T-cell (primary cell): ENCODE measurements at places on chromosomes 5 and 9. TPM values are rescaled to one million over a fixed set of nuclear protein-coding genes. Genes with fewer than 3 reads are reported as not detected.

The PAXX gene
- 127 TPM for total RNA-seq

DNA sequence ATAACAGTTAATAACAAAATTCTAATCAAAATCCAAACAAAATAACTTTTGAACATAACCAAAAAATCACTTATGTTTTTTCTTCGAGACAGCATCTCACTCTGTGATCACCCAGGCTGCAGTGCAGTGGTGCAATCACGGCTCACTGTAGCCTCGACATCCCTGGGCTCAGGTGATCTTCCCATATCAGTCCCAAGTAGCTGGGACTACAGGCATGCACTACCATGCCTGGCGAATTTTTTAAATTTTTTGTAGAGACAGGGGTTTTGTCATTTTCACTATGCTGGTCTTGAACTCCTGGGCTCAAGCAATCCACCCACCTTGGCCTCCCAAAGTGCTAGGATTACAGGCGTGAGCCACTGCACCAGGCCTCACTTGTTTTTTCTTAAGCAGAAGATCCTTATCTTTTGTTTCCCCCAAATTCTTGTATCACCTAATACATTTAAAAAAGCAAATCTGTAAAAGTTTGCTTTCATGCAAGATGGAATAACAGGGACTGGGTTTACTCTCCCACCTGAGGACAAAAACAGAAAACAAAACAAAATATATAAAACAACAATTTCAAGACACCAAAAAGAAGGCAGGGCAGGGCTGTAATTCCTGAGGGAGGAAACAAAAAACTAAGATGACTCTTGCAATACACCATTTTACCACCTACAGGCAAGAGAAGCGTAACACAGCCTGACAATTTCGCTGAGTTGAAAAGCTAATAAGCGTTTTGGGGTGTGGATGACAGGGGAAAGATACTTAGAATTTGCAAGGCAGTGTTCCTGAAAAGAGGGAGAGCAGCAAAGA is 71.4 kb downstream of the RAPGEF6 start:
- no peak for DNase-seq

GRCh38 chr9:109974143-109974917 is 194.3 kb downstream of the PALM2AKAP2 start:
- DNase-seq, result no peak

DNA sequence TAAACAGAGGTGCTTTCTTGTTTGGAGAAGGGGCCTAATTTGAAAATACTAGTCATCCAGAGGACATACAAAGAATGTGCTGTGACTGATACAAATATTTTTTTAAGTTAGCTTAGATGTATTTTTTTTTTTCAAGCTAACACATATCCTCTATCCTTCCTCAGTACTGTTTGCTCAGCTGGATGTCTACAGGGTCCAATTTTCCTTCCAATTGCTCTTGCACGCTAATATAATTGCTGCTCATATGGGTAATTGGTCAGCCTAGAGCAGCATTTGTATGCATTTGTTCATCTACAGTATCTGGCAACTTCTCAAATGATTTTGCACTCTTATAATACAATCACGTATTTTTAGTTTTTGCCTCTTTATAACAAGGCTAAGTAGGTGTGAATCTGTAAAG is 84.7 kb downstream of the ZDHHC21 start:
- no peak for DNase-seq

GRCh38 chr9:71384343-71384742 is 262.9 kb upstream of the TRPM3 start:
- DNase-seq, result no peak

DNA sequence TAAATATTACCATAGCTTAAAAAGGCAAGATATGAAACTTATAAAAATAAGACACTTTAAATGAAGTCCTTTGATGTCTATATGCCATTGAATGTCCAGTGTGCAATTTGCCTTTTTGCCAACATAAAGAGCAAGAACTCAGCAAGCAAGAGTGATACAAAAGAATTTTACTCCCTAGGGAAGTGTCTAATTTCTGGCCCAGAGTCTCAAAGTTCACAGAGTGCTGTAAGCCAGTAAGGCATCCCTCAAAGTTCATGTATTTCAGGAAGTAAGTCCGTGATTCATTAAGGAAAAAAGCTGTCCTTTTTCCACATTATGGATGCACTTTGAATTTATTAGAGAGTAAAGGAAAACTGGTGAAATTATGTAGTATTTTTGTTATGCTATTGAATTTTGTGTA is 185.2 kb downstream of the CCDC171 start:
- DNase-seq, result no peak

The PTRH1 gene
- 15.8 TPM for total RNA-seq

DNA sequence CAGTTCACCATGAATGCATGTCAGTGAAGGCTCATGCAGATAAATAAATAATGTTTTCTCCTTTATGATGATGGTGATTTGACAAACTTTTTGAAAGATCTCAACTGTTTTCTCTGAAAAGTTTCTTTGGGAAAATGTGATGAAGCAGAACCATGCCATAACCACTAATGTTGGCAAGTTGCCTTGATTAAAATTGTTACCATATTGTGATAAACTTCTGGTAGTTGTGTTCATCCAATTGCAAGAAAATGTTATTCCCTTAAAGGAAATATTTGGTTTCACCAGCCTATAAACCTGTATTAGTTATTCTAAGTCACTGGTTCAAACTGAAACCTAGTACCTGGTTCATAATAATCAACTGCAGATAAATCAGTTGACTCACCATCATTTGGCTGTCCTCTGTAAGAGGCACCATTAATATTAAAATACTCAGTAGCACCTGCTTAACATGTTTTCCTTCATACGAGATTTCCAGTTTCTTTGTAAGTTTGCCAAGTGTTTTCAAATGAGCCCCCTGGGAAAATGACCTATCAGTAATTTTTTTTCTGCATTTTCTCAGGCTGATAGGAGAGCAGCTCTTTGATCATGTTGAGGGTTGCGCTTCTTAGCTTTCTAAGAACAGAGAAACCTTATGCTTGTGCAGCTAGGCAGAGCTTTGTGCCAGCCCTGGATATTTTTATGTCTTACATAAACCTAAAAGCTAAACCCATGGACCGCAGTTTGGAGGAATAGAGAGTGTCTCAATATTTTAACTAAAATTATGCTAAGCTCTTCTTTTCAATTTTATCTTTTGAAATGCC is 88.0 kb downstream of the LURAP1L start:
- no peak for DNase-seq

- no peak for DNase-seq
Measured at GRCh38 chr9:99257723-99258389, 35.8 kb downstream of the SEC61B start.

The IFNA13 gene
- total RNA-seq, result not detected

- no peak for DNase-seq
Measured at GRCh38 chr9:87108661-87109060, 161.4 kb upstream of the GAS1 start.

The CCL27 gene
- not detected for total RNA-seq

The CEP72 gene
- 25.6 TPM for total RNA-seq

The ADAMTSL2 gene
- total RNA-seq, result 0.76 TPM

DNA sequence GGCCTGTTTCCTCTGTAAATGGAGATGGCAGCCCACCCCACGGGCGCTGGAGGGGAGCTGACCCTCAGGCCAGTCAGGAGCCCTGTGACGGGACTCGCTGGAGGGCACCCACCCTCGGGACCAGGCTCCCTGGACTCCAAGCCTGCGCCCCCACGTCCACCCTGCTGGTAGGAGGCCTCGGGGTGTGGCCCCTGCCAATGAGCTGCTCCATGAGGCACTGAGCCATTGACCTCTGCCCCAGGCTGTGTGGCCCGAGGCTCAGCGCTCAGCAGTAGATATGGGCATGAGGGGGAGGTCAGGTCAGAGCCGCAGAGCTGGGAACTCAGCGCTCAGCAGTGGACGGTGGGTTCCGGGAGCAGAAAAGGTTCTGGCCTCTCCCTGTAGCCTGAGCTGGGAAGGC is 52.3 kb upstream of the EGFL7 start:
- DNase-seq, result no peak

DNA sequence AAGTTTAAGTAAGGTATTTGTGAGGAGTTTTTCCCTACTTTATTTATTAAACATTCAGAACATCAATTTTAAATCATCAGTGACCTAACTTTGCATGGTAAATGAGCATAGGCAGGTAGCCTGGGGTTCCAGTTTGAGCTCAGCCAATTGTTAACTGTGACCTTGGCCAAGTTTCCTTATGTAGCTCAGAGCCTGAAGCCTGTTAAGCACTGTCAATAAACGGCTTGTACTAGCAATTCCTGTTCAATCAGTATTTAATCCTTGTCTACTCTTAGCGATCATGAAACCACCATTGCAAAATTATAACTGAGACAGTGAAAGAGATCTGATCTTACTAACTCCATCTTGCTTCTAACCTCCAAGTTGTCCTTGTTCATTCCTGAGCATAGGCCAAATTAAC is 4.7 kb upstream of the SOWAHA start:
- DNase-seq, result no peak

The OSMR gene
- 0.26 TPM for total RNA-seq

DNA sequence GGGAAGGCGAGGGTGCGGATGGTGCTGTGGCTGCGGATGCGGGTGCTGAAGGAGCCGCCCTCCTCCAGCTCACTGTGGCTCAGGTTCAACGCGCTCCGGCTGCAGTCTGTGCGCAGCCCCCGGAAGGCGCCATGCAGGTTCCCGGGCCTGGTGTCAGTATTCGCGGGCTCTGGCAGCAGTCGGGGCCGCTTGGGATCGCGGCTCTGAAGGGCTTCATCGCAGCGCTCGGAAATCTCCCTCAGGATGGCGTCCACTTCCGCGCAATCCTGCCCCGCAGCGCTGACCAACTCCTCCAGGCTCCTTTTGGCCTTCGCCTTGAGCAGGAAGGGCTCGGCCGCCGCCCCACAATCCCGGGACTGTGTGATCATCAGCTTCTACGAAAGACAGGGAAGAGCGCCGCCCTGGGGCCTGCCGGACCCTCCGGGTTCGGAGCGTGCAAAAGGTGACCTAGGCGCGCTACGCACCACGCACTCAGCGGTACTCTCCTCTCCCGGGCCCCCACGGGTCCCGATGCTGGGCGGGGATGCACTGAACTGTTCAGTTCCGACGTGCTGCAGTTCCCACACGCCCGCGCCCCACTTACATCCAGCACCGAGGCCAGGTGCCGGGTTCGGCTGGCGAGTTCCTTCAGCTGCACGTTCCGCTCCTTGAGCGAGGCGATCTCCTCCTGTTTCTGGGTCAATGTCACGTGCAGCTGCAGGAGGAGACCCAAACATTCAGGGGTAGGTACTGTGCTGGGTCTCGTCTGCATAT is 6.5 kb downstream of the MCIDAS start:
- no peak for DNase-seq

GRCh38 chr5:7927466-7928375 is 58.8 kb downstream of the MTRR start:
- peak; percentile 2 for DNase-seq

The FAM81B gene
- total RNA-seq, result not detected

GRCh38 chr5:127840809-127841208 is 137.6 kb downstream of the CCDC192 start:
- no peak for DNase-seq
